GM23248 (cell line): ENCODE measurements at places on chromosomes 4 and X.

DNA sequence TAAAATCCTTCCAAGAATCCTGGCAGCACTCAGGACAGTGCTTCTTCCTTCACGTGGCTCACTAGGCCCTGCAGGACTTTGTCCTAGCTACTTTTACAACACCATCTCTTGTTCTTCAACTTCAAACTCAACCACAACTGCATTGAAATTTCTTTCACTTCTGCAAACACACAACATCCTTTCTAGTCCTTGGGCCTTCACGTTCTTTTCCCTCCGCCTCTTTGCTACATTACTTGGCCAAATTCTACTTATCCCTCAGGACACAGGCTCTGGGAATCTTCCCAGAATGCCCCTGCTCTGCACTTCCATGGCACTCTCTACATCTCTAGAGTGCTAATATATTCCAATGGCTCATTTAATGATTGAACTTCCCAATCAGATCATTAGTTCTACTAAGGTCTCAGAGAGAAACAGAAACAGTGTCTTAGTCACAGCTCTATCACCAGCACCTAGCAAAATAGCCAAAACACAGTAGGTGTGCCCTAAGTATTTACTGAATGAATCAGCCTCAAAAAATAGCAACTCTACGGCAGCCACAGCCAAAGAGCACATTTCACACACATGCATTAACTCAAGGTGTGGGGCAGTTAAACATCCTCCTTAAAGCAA, 73.3 kb downstream of the MANBA start:
- DNase-seq = peak; percentile 55

DNA sequence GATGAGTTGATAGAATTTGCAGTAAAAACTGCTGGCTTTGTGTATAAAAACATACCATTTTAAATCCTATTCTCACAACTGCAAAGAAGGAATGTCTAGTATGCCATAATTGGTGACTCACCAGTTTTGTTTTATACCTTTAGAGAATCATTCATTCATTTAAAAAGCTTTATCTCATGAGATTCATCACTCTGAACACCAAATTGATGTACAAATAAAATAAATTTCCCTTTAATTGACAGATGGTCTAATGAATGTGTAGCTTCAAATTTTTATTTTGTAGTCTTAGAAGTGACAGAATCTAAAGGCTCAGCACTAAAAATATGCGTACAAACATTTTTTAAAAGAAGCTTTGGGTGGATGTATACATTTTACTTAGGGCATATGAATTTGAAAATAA, 492.5 kb downstream of the GALNTL6 start:
- DNase-seq = no peak

DNA sequence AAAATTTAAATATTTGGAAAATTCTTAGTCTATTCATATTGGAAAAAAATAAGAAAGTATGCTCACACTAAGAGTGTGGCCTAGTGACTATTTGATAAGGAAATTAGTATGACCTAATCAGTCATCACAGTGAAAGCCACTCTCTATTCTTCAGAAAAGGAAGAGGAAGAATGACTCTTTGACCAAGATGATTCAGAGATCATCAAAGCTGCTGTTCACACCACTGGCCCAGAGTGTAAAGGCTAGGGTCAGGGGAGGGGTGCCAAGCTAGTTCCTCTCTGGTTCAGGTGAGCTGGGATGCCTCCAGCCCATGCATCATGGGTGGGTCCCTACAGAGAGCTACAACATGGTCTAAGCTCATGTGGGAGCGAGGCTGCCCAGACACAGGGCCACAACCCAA, 396.9 kb upstream of the NDST3 start:
- DNase-seq = no peak

- DNase-seq = no peak
Measured at GRCh38 chr4:124868495-124868894, 156.0 kb upstream of the ANKRD50 start.

DNA sequence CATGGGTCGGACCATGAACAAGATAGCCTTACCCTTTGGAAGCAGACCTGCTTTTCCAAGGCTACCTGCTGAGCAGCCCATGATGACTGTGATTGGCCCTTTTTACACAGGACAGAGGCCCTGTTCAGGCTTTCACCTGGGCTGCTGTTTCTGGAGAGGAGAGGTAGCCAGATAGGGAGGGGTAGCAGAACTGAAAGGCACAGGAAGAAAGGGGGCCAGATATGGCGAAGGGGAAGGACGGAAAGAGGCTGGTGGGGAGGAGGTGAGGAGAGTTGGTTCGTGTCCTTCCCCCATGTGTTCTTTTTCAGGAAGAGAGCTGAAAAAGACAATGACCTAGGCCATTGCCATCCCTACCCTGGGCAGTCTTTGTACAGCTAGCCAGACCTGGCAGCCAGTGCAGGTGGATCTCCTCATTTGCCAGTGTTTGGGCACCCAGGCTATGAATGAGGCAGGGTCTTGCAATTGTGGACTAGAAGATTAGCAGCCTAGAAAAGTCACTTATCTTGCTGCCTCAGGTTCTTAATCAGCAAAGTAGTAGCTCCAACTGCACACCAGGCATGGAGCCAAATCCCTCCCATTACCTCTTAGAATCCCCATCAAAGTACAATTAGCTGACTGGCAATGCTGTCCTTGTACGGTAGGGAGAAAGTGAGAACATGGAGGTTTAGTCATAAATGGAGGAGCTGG, 139.6 kb downstream of the AMMECR1 start:
- DNase-seq = no peak

DNA sequence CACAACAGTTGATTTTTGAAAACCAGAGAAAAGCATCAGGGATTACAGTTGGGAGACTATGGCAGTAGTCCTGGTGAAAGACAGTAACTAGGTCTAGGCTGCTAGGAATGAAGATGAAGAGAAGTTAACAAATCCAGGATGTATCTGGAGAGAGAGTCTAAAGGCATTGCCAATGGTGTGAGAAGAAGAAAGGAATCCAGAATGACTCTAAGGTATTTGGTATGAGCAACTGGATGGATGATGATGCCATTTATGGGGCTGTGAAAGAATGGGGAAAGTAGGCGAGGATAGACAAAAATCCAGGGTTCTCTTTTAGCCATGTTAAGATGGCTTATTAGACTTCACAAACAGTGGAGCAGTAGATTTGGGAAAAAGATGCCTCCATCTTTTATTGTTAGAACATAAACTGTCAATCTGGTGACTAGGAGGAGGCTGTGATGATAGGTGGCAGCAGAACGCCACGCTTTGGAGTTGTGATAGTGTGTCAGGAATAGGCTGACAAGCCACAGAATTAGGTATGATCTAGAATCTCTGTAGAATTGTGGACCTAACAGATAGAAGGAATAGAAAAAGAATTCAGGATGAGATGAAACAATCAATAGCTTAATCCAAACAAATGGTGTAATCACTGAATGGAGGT, 27.3 kb upstream of the JADE1 start:
- peak; percentile 81 for DNase-seq

GRCh38 chrX:131747173-131747572, 203.3 kb downstream of the OR13H1 start:
- DNase-seq = no peak

DNA sequence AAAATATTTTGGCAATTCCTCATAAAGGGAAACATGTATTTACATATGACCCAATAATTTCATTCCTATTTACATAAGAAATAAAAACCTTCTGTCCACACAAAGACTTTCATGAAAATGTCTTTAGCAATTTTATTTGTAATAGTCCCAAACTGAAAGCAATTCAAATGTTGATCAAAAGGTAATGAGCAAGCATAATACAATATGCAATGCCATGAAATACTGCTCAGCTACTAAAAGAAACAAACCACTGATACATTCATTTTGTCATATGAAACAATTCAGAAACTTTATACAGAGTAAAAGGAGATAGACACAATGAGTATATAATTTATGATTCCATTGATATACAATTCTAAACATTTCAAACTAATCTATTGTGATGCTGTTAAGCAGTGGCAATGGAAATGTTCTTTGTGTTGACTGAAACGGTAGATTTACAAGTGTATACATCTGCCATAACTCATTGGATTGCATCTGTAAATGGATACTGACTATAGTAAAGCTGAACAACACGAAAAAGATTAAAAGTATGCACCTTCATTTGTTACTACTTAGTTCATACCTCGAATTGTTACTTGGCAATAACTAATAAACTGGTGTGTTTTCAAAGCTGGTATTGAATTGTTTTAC, 335.6 kb downstream of the GASK1B start:
- no peak for DNase-seq

- no peak for DNase-seq
Measured at GRCh38 chrX:153338836-153339235, 4.9 kb downstream of the ZNF275 start.
